ENCODE measurements at places on chromosomes 12 and 14.

DNA sequence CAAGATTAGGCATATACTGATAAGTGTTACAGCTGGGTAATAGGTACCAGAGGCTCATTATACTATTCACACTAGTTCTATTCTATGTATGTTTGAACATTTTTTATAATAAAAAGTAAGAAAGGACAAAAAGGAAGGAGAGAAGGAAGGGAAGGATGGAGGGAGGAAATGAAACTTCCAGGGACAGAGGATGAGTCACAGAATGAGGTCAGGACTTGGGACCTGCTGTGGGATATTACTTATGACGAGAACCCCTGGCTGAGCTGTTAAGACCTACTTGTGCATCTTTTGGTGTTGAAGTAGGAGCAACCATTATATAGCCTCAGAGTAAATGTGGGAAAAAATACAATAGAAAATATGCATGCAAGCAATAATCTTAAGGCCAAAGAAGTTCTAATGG is 16.7 kb upstream of the TMEM260 start:
- DNase-seq: no peak

DNA sequence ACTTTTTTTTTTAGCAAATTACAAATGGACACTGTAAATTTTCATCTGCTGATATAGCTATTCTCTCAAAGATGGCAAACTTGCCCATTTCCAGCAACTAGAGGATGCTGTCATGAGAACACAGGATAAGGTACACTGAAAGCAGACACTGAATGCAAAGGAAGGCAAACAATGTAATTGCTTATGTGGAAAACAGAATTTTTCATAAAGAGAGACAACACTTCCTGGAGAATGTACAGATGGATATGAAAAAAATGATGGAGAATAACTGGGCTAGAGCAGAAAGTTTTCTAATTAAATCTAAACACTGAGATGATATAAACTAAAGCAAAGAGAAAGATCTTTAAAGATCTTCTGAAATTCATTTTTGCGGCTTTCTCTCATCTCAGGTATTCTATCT is 581 bp downstream of the CD69 start:
- DNase-seq: no peak

DNA sequence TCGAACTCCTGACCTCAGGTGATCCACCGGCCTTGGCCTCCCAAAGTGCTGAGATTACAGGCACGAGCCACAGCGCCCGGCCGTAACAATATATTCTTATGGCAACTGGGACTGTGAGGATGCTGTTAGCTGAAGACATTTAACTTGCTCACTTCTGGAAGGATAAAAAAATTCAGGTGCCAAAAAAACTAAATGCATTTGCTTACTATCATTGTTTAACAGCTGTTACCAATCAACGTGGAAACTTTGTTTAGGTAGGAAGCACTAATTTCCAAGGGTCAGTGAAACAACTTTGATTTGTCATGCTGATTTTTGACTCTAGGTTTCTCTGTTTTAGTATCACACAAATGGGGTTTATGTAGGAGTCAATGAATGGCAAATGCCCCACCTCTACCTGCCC is 297.3 kb downstream of the ERC1 start:
- DNase-seq: no peak

- DNase-seq: no peak
Measured at GRCh38 chr14:70624972-70625371, 16.7 kb upstream of the TTC9 start.

DNA sequence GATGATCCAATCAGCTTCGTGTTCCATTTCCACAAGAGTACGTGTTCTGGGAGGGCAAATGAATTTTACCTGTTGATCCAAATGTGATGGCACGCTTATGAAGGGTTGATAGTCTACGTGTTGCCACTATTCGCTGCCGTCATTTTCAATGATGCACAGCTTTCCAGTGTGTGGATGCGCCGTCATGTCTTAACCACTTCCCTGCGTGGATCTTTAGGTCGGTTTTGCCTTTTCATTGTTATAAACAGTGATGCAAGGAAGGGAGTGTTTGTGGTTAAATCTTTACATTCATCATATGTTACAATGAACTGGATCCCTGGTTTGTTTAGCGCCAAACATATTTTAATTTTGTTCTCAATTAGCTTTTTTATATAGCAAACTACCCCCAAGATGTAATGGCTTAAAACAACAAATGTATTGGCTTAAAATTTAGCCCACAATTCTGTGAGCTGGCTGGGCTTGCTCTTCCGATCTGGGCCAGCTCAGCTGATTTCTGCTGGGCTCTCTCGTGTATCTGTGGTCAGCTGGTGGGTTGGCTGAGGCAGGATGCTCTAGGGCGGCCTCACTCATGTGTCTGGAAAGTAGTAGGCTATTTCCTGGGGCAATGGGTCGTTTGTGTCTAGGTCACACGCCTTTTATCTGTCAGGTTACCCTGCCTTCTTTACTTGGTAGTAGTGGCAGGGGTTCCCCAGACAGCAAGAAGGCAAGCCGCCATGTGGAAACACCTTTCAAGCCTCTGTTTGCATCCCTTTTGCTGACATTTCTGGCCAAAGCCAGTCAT is 176.7 kb downstream of the CRADD start:
- peak; percentile 44 for DNase-seq

- no peak for DNase-seq
Measured at GRCh38 chr12:3655328-3655900, 97.5 kb downstream of the CRACR2A start.

GRCh38 chr12:80946591-80946990 is 8.9 kb upstream of the LIN7A start:
- DNase-seq: no peak

- no peak for DNase-seq
Measured at GRCh38 chr14:76564471-76565422, 188.8 kb downstream of the ESRRB start.

DNA sequence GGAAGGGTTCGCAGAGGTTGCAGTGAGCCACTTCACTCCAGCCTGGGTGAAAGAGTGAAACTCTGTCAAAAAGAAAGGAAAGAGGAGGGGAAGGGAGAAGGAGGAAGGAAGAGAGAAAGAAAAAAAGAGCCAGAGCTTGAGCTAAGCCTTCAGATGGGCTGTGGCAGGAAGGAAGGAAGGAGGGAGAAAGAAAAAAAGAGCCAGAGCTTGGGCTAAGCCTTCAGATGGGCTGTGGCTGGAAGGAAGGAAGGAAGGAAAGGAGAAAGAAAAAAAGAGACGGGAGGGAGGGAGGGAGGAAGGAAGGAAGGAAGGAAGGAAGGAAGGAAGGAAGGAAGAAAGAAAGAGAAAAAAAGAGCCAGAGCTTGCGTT is 13.6 kb upstream of the ANKRD9 start:
- DNase-seq: no peak

GRCh38 chr14:87170179-87170578 is 822.8 kb downstream of the GALC start:
- DNase-seq: no peak

DNA sequence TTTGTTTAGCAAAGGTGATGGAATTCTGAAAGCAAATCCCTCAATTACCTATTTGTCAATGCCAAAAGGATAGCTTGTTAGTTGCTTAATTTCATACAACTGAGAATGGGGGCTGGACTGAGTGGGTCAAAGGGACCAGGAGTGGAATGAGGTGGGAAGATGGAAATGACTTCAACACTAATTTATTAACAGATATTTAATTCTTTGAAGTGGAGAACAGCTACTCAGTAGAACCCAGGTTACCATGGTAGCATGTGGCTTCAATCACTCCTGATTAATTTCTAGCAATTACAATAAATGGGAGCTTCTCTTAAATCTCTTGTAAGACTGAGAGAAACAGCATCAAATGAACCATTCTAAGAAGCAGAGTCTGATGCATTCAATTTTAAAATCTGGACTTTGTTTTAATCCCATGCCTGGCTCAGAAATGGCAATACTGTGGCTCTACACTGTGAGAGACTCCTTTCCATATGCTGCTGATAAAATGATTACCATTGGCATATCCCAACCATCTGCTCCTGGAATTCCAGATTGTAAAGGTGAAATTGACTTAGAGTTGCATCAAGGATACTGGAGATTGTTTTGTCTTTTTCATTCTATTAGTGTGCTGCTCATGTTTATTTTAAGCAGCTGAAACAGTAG is 607.8 kb downstream of the SNAPC1 start:
- no peak for DNase-seq

DNA sequence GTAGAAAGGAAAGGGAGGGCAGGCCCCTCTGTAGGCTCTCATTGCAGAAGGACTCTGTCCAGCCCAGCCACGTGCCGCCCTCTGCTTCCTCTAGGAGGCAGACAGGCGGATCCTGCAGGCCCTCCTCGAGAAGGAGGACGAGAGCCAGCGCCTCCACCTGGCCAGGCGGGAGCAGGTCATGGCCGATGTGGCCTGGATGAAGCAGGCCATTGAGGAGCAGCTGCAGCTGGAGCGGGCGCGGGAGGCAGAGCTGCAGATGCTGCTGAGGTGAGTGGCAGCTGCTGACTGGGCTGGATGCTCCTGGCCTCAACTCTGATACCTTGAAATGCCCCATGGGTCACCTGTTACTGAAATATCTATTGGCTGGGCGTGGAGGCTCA is 10.9 kb downstream of the TCHP start:
- no peak for DNase-seq

- no peak for DNase-seq
Measured at GRCh38 chr14:85943192-85943591, 413.2 kb downstream of the FLRT2 start.

DNA sequence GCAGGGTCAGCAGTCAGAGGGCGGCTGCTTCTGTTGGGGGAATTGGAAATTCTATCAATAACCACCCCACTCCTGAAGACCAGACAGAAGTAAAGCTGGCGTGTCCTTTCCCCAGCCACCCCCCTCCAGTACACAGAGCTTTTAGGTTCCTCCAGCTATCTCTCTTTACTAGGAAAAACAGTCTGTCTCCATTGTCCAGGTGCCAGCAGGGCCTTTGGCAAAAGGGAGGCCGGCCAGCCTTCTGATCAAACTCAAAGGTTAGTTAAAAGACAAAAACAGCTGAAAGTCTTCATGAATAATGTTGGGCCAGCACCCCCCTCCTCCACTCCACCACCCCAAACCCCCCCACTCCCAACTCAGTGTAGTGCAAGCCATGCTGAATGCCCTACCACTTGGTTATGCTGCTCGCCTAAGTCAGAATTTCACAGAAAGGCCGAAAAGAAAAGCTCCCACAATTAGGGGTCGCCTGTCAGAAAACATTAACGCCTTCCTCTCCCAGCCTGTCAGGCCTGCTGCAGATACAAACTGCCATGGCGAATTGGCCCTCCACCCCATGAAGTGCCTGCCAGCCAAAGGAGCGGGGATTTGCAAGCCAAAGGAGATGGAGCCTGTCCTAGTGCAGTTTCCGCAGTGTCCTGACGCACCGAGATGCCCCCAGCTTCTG is 8.9 kb downstream of the ASCL1 start:
- no peak for DNase-seq

- no peak for DNase-seq
Measured at GRCh38 chr12:68113644-68114043, 45.9 kb downstream of the IFNG start.

DNA sequence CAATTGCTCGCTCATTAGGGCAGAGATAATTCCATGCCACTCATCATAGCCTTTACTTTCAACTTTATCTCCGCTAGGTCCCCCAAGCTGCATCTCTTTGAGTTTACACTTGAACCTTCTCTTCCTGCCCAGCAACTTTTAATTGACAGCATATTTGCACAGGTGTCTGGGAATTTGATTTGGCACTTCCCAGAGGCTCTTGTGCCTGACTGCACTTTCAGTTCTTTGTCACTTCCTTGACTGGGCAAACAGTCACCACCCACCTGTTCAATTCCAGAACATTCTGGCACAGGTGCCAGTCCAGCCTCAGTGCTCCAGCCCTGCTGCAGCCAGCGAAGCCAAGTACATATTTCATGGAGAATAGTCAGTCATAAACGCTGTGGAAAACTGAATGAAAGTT is 110.1 kb upstream of the LRIG3 start:
- no peak for DNase-seq

DNA sequence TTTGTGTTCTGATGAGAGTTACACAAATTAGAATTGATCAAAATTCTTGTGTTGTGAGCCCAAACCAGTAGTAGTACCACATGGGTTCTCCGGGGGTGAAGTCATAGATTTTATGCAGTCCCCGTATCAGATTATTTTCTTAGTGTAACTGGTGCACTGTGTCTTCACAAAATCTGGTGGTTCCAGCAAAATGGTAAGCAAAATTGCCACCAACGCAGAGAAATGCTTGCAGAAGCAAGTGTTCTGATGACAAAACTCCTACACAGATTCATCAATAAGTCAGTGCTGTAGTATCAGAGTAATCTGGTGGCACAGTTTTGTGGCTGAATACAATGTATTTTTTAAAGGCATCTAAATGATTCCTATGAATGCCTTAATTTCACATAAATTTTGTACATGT is 1.3 kb upstream of the CACNA2D4 start:
- no peak for DNase-seq

DNA sequence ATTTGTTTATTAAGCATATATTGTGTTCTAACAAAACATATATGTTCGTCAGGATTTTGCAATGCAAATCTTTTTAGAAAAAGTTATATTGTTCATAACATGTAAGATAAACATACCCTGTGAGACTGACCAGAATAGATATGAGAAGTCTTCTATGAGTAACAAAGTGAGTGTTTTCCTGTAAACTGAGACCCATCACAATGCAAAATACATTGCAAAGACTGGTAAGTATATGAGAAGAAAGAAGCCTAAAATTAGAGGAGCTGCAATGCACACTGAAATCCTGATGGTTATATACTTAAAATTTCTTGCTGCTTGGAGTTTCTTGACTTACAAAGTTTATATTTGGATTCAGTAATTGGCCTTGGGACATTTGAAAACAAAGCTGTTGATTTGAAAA is 6.0 kb downstream of the HMGA2 start:
- DNase-seq: no peak

- no peak for DNase-seq
Measured at GRCh38 chr14:94364037-94364436, 24.4 kb downstream of the SERPINA1 start.

DNA sequence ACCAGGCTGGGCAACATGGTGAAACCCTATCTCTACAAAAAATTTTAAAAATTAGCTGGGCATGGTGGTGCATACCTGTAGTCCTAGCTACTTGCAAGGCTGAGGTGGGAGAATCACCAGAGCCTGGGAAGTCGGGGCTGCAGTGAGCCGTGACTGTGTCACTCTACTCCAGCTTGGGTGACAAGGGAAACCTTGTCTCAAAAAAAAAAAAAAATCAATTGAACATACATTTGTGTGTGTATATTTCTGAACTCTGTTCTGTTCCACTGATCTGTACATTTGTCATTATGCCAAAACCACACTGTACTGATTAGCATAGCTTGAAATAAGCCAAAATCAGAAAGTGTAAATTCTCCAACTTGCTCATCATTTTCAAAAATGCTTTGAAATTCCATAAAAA is 254.6 kb downstream of the SOX5 start:
- no peak for DNase-seq

- no peak for DNase-seq
Measured at GRCh38 chr14:25110106-25110505, 60.2 kb upstream of the STXBP6 start.

Measured in left hindlimb (tissue), 1 donor.